ENCODE measurements at places on chromosomes 5 and 9.

DNA sequence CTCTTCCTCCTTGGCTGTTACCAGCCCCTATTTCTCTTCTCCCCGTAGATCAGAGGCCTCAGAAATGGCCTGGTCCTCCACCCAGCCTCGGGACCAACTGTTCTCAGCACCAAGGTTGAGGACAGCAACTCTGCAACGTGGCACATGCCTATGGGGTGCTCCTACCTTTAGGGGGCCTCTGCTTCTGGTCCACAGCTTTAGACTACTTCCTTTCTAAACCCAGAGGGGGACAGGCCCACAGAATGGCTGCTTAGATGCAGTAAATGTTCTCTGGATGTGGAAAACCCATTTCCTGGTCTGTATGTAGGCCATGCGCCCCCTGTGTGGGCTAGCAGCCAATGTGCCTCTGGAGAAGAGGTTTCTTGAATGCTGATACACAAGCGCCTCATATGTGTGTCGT, 68.4 kb downstream of the NRG2 start:
- no peak for DNase-seq

- no peak for DNase-seq
Measured at GRCh38 chr9:76403352-76403751, 9.1 kb upstream of the RFK start.

GRCh38 chr5:123520677-123521247, 8.8 kb downstream of the CSNK1G3 start:
- DNase-seq = no peak

- no peak for DNase-seq
Measured at GRCh38 chr5:151056379-151057325, 24.2 kb downstream of the TNIP1 start.

- DNase-seq = no peak
Measured at GRCh38 chr9:119689879-119690278, 320.6 kb upstream of the BRINP1 start.

DNA sequence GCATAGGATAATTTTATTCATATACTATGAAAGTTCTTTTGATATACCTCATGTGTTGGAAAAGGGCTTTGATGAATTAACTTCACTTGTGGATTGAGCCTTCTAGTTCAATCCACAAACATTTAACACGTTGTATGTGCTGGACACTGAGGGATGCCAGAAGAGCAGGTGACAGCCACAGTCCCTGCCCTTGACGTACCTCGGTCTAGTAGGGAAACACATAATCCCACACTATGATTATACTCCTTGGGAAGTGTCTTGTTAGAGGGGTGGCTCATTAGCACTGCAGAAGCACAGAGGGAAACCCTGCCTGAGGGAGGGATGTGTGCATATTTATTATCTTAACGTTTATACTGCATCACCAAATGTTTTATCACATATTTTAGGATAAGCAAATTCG, 61.2 kb downstream of the PIK3R1 start:
- DNase-seq = no peak

DNA sequence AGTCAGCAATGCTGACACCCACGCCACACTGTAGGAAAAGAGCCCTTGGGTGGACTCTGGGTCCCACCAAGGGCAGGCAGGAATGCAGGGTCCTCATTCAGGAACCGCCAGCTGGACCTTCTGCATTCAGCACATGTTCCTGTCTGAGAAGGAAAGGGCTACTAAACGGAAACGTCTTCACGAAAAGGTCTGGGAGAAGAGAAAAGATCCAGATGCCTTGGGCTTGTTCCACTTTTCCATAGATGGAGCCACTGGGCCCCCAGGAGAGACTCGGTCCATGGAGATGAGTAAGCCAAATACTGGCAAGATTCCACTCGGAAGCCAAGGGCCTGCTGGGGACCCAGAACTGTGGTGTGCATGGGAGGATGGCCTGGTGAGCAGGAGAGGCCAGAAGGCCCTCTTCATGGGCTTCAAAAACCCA, 38.4 kb downstream of the LHFPL2 start:
- no peak for DNase-seq

DNA sequence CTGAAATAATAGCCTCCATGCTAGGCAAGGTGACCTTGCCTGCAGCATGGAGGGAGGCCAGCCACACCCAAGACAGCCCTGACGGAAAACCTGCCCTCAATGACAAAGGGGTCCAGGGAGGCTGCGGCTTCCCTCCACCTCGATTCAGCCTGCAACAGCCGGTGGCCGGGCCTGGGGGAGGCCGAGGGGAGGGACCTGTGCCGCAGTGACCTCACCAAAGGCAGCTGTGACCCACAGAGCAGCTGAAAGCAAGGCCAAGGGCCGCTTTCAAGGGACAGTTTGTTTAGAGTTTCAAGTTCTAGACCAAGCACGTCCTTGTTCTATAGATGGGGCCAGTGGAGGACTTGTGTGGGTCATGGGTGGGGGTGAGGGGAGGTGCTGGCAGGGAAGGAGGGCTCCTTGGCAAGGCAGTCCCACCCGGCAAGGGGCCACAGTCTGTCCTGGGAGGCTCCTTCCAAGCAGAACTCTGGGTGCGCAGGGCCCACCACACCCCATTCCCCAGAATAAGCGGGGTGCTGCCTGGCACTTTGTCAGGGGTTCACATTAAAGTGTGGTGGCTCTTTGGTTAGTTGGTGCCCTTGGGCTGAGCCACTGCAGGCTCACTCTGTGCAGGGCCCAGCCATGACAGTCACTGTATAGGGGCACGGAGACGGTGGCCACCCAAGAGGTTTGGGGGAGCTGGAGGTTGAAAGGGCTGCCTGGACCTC, 226.5 kb downstream of the FANCC start:
- no peak for DNase-seq

DNA sequence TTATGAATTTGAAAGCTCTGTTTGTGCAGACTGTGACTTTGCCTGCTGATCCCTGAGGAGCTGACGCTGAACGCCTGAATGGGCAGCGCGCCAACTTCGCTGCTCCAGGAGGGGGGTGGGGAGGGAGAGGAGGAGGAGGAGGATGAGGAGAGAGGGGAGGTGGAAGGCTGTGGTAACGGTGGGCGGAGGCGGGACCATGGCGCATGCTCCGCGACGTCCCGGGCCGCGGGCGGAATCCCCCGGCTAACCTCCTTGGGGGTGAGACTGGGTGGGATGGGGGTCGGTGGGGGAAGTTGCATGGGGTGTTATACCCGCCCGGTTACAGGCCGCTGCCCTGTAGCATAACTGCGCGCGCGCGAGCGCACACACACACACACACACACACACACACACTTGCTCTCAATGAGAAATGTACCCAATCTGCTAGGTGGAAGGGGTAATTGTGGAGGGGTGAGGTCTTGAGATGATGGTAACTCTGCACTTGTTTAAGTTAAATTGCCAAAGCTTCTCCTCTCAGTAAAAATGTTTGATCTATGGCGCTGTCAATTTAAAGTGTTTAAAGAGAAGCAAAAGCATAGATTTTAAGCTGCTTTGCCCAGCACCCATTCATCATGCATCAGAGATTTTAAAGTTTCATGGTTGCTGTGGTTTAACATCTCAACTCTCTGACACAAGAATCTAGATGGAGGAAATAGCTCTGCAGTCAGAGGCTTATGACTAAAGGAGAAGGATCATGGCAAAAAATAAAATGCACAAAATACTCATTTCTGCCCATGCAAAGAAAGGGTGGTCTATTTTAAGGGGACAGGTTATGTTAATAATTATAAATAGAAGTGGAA, 76.6 kb upstream of the TBCA start:
- no peak for DNase-seq

- DNase-seq = no peak
Measured at GRCh38 chr9:81394881-81395675, 294.3 kb downstream of the TLE1 start.

GRCh38 chr5:131720714-131721113, 76.1 kb downstream of the FNIP1 start:
- DNase-seq = no peak

DNA sequence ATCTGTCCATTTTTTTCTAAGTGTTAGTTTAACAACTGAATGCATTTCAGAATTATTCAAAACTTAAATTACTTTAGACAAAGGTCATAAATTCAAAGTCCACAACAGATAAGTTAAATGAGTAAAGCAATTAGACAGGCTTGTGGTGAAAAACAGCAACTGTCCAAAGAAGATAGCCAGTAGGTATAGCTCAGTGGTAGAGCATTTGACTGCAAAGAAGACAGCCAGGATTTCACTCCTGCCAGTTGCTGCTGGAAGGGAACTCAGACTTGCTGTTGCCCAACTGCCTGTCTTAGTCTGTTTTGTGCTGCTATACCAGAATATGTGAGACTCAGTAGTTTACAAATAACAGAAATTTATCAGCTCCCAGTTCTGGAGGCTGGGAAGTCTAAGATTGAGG, 10.0 kb downstream of the FANCC start:
- no peak for DNase-seq

DNA sequence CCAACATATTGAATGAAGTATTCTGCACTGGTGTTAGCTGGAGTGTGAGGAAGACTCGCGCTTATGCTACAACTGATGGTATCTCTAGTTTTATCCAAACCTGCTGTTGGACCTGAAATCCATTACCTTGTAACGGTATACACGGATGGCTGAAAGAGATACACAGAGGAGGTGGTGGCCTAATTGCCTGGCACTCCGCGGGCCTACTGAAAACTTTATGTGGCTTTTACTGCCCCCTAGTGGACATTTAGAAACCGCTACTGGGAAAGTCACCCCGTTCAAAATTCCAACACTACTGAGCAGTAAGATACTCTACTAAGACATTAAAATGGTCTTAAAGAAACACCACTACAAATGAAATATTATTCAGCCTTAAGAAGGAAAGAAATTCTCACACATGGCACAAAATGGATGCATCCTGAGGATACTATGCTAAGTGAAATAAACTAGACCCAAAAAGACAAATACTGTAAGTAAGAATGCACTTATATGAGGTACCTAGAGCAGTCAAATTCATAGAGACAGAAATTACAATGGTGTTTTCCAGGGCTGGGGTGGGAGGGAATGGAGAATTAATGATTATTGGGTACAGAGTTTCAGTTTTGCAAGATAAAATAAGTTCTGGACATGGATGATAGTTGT, 100.4 kb downstream of the TTLL11 start:
- DNase-seq = no peak

DNA sequence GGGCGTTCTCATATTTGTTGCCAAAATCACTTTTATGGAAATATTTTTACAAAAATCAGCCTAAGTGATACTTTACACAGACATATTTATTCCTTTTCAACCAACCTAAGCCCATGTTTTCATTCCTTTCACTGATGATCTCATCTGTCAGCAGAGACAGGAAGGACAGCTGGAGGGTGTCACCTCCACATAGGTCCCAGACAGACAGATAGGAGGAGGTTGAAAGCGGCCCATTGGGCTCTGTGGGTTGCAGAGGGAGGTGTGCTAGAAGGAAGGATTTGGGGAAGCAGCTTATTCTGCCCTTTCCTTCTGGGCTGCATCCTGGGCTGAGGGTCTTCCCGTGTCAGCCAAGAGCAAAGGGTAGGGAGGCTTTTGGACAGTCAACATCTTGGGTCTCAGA, 26.0 kb upstream of the SEMA4D start:
- DNase-seq = no peak

DNA sequence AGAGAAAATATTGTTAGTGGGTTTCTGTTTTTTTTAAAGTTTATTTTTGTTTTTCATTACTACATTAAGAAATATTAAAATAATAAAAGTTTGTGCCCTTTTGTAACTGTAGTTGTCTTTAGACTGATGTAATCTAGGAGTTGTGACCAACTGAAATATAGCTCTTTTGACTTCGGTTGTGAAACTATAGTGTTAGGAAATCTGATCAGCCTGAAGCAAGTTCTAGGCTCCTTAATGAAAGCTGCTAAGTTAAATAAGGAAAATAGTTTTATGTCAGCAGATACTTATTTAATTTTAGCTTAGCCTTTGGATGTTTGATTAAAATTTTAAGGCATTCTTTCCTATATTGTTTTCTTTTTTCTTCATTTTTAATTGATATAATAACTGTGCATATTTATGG, 14.2 kb downstream of the AP3S1 start:
- no peak for DNase-seq

- no peak for DNase-seq
Measured at GRCh38 chr9:113425072-113425471, 14.5 kb downstream of the C9orf43 start.

DNA sequence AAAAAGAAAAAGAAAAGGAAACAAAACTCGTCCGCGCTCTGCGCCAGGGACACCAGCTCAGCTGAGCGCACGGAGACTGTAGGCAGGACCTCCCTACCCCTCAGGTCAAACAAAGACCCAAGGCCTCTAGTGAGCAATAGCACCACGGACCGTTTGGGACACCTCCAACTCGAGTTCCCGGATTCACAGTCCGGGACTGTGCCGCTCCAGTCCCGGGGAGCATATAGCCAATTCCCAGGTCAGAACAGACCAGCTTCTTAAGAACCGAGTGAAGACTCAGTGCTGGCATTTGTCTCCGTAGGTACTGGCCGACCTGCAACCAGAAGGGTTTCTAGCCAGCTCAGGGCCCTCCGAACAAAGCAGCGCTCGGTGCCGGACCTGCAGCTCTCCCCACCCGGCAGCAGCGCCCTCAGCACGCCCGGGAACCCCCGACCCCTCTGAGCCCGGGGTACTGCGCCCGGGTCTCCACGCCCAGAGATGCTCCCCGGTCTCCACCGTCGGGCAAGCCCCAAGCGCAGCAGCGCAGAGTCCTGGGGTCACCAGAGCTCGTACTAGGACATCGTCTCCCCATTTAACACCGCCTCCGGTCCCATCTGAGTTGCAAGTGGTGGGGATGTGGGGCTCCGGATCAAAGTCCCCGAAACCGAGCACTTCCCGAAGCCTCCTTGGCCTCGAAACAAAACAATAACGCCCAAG, 591 bp downstream of the ABCA1 start:
- DNase-seq = no peak

DNA sequence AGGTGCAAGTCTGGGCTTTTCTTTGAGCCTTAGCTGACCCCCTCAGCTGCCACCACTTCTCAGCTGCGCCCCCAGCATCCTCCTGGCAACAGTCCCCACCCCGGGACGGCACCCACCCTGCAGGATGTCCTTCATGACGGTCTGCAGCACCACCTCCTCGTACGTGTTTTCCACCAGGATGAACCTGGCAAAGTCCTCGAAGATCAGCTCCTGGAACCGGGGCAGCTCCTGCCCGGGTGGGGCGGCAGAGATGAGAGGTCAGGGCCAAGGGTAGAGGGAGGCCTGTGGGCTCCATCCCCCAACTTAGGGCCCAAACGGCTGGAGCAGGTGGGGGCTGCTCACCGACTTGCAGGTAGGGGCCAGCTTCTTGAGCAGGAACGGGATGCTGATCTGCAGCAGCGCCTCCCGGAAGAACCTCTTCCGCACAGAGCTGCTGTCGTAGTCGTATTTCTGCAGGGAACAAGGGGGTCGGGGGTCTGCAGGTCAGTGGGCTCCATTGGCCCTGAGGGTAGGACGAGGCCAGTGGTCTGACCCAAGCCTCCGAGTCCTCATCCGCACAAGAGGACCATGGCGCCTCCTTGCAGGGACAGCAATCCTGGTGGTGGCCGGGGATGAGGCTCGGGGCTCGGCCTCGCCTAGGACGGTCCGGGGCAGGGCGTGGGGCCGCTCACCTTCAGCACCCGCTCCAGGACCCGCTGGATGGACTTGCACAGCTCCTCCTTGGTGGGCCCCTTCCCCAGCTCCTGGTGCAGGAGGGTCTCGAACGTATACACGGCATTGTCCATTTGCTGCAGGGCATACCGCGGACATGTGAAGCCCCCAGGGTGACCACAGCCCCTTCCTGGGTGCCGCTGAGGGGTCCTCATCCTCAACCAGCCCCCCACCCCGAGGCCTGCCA, 56.7 kb downstream of the LRSAM1 start:
- no peak for DNase-seq

- no peak for DNase-seq
Measured at GRCh38 chr5:169670769-169671525, 33.9 kb downstream of the DOCK2 start.
